ENCODE measurements at places on chromosomes 12 and 14.
A peak's percentile ranks its signal among the peaks of the same experiment; 100 is the strongest.

DNA sequence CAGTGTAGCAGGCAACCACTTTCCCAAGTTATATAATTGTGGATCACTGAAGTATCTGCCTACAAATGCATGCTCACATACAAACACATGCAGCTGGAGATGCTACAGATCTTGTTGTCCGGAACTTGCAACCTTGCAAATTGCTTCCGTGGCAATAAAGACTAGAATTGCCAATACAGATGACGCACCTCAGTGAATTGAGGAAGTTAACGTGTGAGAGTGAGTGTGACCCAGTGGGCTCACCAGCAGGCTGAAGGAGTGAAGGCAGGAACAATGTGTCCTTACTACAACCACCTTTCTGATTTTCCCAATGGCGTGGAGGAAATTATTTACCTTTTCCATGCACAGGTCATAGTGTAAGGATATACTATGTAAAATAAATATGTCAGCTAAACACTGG, 89.4 kb upstream of the GRIP1 start:
- DNase-seq, result no peak

GRCh38 chr12:71954083-71954778, 15.6 kb downstream of the TPH2 start:
- no peak for DNase-seq

DNA sequence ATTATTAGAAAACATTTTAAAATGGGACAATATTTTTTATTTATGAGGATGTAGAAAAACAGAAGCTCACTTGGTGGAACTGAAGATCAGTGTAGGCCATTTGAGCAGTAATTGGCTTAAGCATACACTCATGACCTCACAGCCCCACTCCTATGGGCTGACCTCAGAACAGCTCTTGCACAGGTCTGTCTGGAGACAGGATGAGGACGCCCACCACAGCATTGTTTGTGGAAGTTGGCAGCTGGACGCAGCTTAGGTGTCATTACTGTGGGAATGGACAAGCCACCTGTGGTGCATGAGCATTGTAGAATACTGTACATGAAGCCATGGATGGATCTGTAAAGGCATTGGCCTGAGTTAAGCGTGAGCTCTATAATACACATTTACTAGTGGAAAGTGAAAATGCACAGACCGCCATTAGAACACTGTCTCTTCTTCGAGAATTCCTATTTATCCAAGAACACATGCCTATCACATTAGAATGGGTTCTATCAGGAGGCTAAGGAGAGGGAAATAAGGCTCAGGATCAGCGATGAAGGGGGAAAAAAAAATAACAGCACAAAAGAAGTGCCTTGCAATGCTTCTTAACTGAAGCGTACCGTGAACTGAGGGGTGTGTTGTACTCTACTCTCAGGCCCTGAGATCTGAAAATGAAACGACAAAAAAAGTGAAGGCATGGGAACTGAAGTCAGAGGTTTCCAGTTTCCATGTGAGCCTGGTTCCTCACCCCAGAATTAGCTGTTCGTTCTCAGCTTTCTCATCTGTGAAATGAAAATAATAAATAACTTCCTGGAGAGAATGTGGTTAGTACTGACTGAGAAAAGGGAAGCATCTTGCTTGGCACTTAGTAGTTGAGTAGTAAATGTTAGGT, 33.6 kb downstream of the KCNA1 start:
- DNase-seq, result no peak

GRCh38 chr14:69637503-69638031, 26.2 kb downstream of the SUSD6 start:
- DNase-seq, result no peak

DNA sequence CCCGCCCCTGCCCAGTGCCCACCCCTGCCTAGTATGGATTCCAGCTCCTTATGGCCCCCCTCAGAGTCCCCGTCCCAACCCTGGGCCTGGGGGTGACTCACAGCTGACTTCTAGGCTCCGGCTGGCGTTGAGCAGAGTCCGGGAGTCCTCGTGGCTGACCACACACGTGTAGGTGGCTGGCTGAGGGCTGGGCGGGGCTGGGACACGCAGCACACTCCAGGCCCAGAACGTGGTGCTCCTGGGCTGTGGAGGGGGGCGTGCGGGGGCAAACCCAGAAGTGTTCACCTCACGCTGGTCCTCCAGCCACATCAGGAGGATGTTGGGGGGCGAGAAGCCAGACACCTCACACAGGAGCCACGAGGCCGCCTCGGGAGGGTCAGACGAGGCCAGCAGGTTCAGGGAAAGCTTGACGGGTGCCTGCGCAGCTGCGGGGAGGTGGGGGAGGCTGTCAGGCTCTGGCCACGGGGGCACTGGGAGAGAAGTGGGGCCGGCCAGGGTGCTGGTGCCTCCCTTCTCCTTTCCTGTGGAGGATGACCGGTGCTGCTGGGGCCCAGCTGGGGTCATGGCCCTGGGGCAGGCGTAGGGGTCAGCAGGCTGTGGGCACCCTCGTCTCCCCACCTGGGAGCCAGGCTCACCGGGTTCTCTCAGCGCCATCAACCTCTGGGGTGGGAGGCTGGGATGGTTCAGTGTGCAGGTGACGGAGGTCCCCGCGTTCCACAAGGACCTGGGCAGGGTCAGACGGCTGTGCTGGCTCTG, 314.1 kb downstream of the TMEM121 start:
- peak; percentile 12 for DNase-seq

DNA sequence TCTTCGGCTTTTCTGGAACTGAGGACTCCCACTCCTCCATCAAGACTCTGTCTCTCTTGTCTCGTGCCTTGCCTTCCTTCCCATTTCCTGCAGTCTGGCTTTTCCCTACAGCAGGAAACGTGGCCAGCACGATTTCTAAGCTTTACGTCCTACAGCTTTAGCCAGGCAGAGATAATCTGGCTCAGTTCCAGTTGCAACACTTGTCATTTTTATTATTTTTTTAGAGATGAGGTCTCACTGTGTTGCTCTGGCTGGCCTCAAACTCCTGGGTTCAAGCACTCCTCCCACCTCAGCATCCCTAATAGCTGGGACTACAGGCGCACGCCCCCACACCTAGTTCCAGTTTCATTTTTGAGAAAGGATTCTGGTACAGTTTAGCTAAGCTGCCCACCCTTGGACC, 19.9 kb downstream of the CALM1 start:
- DNase-seq, result no peak

DNA sequence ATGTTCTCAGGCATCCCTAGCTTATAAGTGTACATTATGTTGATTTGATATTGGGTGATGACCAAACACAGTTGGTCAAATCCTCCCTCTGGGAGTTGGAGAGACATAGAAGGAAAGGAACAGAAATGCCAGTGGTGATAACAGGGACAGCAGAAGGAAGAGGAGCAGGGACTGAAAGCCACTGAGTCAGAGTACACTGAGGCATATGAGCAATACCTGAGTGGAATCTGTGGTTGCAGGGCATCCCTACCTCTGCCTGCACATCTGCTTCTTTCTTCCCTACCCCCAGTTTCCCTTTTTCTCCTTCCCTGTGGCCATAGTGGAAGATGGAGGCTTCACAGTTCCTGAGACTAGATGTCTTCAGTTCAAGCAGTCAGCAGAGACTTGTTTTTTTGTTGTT, 44.9 kb downstream of the BICD1 start:
- no peak for DNase-seq

GRCh38 chr12:94875525-94875924, 128.0 kb downstream of the NDUFA12 start:
- DNase-seq, result no peak

DNA sequence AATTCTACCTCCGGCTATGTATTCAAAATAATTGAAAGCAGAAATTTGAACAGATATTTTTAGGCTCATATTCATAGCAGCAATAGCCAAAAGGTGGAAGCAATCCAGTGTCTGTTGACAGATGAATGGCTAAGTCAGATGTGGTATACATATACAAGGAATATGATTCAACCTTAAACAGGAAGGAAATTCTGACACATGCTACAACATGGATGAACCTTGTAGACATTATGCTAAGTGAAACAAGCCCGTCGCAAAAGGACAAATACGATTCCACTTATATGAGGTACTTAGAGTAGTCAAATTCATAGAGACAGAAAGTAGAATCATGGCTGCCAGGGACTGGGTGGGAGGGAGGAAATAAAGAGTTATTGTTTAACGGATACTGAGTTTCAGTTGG, 331.6 kb downstream of the PCNX1 start:
- DNase-seq, result no peak

DNA sequence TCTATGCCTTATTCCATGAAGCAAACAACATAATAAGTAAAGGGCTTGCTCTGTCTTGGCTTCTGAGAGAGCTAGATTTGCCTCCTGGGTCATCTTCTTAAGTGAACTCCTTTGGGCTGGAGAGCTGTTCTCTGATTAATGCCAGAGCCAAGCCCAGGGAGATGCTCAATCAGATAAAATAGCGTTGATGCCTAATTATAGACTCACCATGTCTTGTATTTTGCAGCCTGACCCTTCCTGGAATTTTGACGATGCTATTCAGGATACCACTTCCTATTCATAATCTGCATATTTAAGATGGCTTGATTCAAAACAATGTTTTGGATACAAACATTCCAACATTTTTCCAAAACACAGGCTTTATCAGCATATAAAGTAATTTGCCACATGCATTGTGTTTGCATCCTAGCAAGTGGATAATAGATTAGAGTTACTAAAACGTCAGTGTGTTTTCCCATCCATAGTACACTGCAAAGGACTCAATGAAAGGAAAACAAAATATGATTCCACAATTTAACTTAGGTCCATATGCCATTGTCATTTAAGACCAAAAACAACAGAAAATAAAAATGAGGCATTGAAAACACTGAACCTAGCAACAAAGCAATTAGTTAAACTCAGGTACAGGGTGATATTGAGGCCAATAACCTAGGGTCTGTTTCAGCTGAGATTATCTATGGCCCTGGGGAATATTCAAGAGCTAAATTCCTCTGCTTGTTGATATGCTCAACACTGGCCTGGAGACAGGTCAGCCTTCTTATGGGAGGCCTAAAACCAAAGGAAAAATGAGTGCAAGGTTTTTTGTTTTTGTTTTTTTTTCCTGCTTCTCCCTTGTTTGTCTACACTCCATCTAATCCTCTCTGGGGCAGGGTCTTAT, 184.2 kb upstream of the FOXN3 start:
- no peak for DNase-seq

GRCh38 chr14:27134200-27134599, 536.4 kb upstream of the NOVA1 start:
- DNase-seq, result no peak

GRCh38 chr14:48738186-48738925, 847.8 kb downstream of the RPS29 start:
- DNase-seq, result no peak

DNA sequence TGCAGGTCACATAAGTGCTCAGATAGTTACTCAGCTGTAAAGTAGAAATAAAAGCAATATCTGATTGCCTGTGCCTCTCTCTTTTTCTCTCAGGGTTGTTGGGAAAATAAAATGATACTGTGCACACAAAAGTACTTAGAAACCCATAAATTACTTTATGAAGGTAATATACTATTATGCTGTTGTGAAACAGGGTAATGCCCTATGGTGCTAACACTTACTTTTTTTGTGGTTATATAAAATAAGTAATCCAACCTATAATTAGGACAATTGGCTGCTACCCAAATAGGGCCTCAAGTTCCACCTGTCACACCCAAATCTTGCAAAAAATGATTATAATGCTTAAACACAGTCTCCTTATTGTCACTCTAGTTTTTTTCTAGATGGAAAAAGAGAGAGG, 50.6 kb downstream of the DAAM1 start:
- DNase-seq, result no peak

DNA sequence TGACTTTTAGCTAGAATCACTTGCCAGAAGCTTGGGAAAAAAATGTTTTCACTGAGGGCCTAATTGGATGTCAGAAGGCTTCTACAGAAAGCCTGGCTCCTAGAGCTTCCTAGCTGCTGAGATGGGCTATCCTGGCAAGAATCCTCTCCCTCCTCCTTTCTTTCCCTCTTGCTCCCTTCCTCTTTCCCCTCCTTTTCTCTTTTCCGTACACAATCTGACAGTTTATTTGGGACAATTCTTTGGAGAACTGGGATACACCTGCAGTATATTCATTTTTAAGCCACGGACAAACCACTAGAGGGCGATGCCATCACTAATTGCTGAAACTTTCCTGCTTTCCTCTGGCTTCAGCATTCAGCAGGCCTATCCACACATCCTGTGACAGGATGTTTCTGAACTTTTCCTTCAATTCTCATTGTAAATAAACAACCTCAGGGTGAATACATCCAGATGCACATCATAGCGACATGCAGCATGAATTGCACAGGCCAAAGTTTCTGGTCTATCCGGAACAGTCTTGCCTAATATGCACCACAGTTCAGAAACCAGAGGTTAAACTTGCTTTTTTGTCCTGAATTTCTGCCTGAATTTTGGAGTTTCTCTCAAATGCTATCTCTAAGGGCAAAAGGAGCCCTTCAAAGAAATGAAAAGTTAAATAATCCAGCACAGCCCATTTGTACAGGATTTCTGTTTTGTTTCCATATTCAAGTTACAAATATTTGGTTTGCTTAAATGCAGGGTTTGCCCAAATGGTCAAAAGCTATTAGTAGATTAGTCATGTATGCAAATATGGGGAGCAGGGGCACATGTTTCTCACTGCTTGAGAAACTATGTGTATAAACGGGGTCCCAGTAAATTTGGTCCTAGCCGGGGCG, 142.8 kb downstream of the PAWR start:
- DNase-seq, result no peak

DNA sequence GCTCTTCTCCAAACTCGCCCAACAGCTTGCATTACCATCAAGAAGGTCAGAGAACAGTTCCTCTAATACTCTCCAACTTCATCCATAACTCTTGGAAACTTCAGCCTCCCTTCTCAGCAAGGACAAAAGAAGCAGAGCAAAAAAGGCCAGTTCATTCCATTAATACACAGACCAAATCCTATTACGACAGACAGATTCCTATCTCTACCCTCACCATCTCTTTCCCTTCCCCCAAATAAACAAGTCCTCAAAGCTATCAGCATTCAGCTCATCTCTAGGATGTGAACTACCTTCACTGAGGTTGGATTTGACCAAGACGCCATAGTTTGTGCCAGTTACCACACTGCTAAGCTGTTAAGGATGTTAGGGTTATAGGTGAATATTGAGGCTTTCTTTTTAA, 25.2 kb downstream of the SINHCAF start:
- DNase-seq, result no peak

DNA sequence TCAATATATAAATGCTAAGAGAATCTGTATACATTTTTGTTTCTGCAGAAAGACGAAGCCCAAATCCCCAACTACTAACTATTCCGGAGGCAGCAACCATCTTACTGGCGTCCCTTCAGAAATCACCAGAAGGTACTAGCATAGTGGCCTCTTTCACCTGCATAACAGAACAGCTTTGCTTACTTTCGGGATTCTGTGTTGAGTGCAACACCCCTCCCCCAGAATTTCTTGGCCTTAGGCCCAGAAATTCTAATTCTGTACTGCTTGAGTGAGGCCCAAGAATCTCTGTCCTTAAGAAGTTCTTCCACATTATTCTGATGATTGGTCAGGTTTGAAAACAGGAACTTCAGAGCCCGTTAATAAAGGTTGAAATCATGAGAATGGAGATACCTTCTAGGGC, 2.9 kb downstream of the SPX start:
- DNase-seq, result no peak
